ENCODE measurements at places on chromosomes 1 and 21.

- DNase-seq: no peak
Observed at GRCh38 chr1:10680487-10680886, 116.0 kb downstream of the CASZ1 start.

- DNase-seq: no peak
Observed at GRCh38 chr1:72431810-72432209, 149.5 kb upstream of the NEGR1 start.

- DNase-seq: no peak
Observed at GRCh38 chr1:207313131-207313530, 8.3 kb upstream of the CD55 start.

DNA sequence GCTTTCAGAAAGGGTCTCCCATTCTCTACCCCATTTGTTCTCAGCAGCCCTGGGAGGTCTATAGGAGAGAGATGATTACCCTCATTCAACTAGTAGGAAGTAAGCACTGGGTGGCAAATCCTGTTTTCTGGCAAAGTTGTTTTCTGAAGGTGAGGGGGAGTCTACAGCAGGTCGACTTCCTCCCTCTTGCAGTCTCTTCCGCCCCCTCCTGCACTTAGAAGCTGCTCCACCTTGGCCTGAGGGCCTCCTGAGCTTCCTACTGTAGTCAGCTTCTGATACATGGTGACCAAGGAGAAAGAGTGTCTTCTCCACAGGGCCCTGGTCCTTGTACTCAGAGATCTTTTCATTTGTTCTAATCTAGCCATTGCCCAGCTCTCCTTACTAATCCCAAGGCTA, 93.1 kb downstream of the RGL1 start:
- no peak for DNase-seq

DNA sequence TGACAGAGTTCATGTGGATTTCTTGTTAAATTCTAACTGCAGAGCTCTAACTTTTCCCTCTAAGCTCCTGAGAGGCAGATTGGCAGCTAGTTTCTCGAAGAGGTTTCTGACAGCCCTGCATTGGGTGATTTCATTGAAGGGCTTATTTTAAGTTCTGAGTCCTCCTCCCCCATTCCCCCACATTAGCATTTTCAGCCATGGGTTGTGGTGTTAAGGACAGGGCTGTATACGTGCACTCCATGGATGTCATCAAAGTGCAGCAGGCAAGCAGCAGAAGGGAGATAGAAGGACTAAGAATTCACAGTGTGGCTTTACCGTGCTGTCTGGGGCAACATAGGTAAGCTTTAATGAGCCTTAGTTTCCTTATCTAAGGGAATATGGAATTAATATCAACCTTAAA, 19.0 kb downstream of the CRYZ start:
- no peak for DNase-seq

DNA sequence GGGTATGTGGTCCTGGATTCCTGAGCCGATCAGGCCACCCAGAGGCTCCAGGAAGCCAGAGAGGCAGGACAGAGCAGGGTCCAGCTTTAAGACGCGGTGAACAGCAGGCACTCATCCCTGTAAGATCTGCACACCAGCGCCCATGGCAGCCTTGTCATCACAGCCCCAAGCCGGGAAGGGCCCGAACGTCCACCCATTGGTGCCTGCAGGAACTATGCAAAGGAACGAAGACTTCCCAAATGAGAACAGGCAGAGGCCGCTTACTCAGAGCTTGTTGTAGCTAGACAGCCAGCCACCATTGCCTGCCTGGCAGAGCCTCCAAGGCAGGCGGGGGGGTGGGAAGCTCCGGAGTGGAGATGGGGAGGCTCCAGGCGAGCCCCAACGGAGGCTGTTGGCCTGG, 12.1 kb upstream of the ARHGEF16 start:
- no peak for DNase-seq

DNA sequence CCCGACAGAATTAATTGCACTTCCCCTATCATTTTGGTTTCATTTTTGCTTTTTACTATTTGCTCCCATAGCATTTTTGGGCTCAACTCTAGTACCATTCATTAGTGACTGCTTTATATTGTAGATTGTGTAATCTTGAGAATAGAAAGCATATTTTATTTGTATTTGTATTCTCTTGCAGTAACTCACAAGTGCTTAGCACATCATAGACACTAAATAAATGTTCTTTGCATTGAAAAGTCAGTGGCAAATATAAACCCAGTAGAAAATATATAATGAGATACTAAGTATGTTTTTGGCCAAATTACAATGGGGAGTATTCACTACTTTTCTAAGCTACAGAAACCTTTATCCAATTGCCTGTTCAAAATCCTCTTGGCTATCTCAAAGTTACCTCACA, 359.7 kb upstream of the CAMK1G start:
- DNase-seq: no peak

DNA sequence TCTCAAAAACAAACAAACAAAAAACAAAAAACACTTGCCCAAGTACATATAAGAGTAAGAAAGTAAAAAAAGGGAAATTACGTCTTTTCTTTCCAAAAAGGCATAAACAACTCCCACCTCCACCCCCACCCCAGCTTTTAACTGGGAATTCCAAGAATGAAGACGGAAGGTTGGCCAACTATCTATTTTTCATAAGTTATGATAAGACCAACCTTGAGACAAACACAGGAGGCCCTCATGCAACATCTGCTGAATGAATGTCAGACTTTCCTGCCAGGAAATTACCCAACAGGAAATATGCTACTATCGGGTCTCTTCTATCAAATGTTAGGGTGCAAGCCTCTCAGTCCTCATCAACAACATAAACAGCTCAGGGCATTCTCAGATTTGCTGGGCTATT, 1.9 kb downstream of the BSDC1 start:
- DNase-seq: no peak

DNA sequence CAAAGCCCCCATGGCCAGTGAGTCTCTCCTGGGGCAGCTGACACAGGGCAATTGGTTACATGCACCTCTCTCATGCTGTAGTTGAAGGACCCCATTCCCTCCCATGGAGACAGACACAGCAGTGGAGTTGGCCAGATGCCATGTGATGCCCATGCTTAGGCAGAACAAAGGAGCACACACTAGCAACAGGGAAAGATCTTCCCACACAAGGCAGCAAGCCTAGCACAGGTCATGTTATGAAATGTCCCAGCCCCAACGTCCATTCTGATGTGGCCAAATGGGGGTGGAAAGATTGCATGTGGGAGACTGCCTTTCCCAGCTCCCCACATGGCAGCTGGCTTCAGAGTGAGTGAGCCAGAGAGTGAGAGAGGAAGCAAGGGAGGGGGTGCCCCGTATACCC, 34.5 kb downstream of the AADACL4 start:
- no peak for DNase-seq
